ENCODE measurements at places on chromosomes 4 and X.

DNA sequence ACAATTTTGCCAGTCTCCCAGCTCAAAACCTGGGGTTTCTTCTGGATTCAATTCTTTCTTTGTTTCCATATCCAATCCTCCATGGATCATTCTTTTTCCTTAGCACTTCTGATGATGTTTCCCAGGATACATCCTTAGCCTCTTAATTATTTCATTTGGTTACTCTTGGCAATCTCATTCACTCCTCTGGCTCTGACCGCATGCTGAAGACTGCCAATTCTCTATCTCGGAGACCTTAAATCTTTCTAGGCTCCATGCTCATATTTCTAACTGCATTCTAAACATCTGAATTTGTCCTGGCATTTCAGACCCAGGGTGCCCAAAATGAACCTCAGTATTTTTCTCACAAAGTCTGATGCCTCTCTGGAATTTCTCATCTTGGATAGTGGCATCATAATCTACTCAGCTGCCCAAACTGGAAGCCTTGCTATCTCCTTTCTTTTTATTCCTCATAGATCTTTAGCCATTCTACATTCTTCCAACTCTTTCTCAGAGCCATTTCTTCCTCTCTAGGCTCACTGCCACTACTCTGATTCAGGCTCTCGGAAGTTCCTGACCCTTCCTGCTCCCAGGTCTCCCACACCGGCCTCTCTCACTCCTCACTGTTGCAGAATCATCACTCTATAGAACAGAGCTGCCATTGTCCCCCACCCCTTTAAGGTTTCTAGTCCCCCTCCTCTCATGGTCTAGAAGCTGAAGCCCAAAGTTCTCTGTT lies 290.2 kb downstream of the CAMK2D start:
- no peak for DNase-seq

GRCh38 chrX:38375891-38376290 lies 23.5 kb downstream of the OTC start:
- DNase-seq: peak; percentile 1

DNA sequence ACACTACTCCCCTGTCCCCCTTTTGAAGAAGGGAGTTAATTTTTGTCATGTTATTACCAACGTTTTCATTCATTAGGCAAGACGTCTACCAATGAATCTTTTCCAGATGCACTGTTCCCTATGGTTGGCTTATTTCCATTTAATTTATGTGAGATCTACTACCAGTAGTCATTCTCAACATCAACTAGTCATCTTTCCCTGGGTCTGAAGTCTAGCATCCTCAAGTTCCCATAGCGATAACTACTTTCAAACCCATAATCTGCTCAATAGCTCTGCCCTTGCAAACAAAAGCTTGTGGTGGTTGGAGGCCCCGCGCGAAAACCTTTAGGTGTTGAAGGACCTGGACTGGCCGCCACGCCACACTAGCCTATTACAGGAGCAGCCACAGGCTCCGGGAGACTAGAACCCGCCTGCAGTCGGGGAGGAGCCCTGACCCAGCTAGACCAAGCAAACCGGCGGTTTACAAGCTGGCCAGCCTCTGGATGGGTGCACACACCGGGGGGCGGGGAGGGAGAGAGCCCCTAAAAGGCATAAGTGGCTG lies 746 bp downstream of the PPAT start:
- peak; percentile 60 for DNase-seq

DNA sequence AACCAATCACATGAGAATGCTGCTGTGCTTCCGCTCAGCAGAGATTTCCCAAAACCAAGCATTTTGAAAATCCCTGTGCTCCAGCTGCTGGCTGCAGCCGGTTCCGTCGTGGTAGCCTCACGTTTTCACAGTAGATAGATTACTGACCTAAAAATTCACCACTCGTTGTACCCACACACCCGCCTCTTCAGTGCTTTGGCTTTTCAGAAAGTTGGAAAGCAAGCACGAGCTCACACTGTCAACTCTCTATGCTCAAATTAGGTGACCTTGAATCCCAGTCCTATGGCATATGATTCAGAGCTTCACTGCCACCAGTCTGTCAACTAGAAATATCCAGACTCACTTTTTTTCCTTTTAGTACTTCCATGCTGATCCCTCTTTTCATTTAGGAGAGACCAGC lies 168.9 kb downstream of the DCTD start:
- no peak for DNase-seq

GRCh38 chr4:150079081-150079581 lies 886 bp downstream of the DCLK2 start:
- DNase-seq: peak; percentile 42

DNA sequence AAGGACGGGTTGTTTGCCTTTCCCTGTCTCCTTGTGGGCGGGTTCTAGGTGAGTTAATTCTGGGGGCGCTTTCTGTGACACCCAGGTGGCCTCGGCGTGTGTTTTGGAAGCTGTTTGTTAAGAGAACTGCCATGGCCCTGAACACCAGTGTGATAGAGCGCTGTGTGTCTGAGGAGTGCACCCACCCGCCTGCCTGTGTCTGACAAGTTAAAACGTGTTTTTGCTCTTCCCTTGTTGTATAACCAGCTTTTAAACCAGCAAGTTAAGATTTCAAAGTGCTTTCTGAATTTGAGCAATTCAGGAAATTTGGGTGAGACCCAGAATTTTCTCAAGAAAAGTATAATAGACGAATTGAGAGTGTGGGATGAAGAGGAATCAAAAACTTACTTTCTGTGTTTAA lies 55.2 kb upstream of the HGFAC start:
- no peak for DNase-seq

DNA sequence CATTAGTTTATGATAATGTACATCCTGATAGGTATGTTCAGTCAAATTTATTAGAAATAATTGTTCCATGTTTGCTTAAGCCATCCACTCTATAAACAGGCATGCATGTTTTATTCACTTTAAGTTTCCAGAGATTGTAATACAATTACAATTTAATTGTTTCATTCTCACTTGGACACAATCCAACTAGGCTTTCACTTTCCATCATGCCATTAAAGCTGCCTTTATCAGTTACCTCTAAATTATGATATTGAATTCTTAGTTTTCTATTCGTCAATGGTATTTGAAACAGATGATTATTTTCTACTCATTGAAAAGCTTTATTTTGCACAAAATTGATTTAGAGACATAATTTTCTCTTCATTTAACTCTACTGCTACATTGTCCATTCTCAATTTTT lies 1196.3 kb downstream of the RAPGEF2 start:
- no peak for DNase-seq

GRCh38 chrX:16807976-16808542 lies 21.8 kb downstream of the TXLNG start:
- DNase-seq: no peak

GRCh38 chrX:133698298-133698697 lies 283.0 kb upstream of the GPC4 start:
- DNase-seq: no peak

DNA sequence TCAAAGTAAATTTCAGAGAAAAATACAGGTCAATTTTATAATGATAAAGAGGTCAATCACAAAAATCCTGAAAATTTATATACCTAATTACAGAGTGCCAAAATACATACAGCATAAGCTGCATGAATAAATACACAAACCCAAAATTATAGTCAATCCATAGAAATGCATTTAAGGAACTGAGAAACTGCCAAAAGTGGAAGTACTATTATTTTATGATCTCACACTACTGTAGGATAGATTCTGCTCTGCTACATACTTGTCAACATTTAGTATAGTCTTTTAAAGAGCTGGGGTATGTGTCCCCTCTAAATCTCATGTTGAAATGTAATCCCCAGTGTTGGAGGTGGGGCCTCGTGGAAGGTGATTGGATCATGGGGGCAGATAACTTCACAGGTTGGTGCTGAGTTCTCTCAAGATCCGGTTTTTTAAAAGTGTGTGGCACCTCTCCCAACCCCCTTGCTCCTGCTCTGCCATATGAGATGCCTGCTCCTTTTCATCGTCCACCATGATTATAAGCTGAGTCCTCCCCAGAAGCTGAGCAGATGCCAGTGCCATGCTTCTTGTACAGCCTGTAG lies 31.8 kb downstream of the CHIC2 start:
- no peak for DNase-seq

- peak; percentile 5 for DNase-seq
Observed at GRCh38 chr4:27666943-27667342, 806.3 kb downstream of the STIM2 start.

- no peak for DNase-seq
Observed at GRCh38 chrX:47633689-47634590, 4.2 kb upstream of the CFP start.

DNA sequence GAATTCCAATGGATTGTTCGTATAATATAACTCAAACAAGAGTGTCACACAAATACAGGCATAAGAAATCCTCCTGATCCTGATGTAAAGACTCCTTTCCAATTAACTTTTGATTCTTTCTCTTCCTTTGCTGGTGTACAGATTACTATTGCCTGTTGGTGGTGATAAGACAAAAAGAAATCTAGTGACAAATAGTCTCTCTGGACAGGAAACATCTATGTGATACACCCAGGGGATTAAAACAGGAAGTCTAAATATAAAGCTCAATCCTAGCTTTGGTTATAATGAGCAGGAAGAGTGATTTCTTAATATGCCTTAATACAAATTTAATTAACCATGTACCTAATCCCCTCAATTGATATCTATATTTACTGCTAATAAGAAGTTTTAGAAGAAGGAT lies 45.1 kb downstream of the ARHGEF6 start:
- DNase-seq: no peak

GRCh38 chr4:55499495-55499894 lies 47.2 kb downstream of the CLOCK start:
- no peak for DNase-seq

GRCh38 chr4:148445071-148445859 lies 3.1 kb upstream of the NR3C2 start:
- DNase-seq: no peak

DNA sequence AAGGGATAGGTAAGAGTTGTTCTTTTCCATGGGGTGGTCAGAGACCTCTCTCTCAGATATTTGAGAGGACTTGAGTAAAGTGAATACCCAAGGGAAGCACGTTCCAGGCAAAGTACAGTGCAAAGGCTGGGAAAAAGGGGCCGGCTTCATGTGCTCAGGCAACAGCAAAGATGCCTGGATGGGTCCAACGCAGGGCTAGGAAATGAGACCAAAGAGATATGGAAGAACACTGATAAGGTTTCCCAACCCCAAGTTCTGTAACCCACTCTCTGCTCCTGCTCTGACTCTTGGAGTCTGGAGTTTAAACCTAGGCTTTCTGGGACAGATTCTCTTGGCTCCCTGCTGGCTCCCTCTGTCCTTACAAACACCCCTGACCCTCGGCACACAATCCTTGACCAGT lies 36.2 kb upstream of the PROM1 start:
- no peak for DNase-seq

DNA sequence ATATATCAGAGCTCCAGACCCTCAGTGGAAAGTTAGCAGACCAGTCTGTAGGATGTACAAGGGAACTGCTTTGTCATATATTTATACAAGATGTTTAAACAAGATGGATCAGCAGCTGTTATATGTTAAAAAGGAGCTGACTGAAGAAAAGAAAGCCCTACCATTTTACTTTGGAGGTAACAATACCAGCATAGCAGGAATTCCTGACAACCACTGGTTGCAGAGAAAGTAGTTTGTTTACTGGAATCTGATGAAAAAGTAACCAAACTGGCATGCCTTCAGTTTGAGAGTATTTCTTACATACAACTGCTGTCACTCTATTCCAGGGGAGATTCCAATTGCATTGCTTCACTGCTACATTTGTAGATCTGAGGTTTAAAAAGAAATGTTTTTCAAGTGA lies 49.5 kb upstream of the GABRQ start:
- no peak for DNase-seq

DNA sequence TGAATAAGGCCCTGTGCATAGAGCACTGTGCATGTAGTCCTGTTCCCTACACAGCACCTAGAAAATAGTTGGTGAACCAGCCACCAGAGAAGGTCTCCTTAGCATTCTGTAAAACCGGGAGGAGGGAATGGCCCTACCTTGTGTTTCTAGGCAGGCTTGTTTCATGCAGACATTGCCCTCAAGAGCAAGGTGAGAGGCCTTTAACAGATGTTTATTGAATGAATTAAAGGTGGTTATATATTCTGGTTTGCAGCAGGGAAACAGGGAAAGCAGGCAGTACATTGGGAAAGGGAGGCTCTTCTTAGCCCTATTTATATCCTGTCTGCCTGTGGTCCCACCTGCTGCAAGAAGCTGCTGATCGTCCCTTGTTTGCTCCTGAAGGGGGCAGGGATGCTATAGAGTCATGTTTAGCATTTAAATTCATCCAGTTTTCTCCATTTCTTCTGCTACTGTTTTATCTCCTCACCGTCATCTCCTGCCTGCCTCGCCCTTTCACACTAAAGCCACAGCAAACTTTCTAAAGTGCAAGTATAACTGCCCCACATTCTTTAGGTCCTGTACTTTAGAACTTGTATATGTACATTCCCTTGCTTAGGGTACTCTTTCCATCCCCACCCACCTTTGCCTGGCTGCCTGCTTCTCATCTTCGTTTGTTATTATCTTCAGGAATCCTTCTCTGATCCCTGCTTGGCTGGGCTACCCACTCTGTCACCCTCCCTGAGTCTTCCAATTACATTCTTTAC lies 60.3 kb downstream of the EGF start:
- no peak for DNase-seq

DNA sequence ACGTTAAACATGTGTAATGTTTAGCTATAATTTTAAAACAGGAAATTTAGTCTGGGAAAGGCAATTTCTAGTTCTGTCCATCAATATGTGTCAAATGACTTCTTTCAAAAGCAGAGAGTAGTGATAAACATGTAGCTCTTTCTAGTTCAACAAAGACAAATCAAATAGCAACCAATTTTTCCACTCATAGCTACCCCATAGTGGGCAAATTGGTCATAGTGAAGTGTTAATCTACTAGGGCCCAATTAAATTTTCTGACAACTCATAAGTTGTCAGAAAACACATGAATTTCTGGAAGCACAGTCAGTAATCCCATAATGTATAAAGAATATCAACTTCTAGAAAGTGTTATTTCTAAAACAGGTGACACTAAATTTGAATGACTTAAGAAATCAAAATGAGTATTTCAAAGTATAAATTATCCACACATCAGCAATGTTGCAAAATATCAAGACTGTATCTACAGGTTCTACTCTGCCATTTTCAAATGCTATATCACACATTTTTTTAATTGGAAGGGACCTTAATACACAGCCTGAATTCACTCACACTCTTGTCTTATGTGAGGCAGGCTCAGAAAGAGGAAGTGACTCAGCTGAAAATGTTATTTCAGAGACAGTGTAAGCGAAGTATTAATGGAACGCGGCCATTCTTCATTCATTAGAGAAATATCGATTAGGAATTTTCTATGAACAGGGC lies 7.7 kb downstream of the OCIAD2 start:
- peak; percentile 36 for DNase-seq

- DNase-seq: peak; percentile 67
Observed at GRCh38 chr4:180665994-180666824, 1577.0 kb upstream of the TENM3 start.

- no peak for DNase-seq
Observed at GRCh38 chrX:124260845-124261244, 71.6 kb upstream of the TEX13D start.

DNA sequence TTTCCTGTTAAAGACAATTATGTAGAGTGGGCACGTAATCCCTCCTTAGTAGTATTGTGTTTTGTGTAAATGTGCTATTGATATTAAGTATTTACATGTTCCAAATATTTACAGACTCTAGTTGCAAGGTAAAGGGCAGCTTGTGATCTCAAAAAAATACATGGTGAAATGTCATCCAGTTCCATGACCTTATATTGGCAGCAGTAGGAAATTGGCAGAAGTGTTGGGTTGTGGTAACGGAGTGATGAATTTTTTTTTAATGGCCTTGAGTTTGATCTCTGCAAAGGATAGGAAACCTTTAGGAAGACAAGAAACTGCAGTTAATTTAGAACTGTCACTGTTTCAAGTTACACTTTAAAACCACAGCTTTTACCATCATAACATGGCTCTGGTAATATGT lies 74.3 kb downstream of the NPNT start:
- no peak for DNase-seq
